NCI-H1048 (cell line): ENCODE measurements at places on chromosomes 1 and 21.

- DNase-seq, result no peak
Observed at GRCh38 chr1:42680921-42681683, 1.1 kb upstream of the YBX1 start.

- no peak for DNase-seq
Observed at GRCh38 chr21:16535102-16535422, 805.3 kb downstream of the USP25 start.

DNA sequence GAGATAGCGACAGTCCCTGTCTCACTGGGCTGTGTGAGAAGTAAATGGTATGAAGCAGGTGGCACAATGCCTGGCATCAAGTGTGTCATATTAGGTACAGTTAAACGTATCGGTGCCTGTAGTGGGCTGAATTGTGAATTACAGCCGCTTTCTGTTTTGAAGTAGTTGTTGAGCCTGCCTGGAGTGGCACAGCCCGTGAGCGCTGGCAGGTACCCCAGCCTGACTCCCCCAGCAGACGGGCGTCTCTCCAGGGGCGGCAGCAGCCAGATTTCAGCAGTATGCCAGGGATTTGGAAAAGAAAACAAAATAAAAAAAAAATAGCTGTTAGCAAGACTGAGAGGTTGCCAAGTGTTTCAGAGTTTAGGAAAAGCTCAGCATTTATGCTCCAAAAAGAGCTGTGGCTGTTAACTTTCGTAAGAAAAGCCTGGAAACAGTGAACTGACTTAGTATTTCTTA, 26.6 kb upstream of the GPR153 start:
- no peak for DNase-seq

DNA sequence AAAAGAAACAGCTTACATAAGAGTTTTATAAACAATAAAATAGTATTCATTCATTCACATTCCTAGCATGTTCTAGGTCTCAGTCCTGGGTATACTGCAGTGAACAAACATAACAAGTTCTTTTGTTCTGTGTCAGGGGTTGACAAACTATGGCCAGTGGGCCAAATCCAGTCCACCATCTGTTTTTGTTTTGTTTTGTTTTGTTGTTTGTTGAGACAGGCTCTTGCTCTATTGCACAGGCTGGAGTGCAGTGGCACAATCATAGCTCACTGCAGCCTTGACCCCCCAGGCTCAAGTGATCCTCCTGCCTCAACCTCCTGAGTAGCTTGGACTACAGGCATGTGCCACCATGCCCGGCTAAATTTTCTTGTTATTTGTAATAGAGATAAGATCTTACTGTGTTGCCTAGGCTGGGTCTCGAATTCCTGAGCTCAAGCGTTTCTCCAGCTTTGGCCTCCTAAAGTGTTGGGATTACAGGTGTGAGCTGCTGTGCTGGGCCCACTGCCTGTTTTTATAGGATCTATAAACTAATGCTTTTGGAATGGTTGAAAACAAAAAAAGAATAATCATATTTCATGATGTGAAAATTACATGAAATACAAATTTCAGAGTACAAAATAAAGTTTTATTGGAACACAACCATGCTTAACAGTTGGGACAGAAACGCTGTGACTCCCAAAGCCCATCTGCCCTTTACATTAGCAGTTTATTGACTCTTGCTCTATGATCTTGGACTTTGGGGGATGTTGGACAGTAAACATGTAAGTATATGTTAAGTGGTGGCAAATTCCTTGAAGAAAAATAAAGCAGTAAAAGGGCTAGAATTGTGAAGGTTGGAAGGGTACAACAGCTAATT, 17.9 kb downstream of the CAPZA1 start:
- no peak for DNase-seq

DNA sequence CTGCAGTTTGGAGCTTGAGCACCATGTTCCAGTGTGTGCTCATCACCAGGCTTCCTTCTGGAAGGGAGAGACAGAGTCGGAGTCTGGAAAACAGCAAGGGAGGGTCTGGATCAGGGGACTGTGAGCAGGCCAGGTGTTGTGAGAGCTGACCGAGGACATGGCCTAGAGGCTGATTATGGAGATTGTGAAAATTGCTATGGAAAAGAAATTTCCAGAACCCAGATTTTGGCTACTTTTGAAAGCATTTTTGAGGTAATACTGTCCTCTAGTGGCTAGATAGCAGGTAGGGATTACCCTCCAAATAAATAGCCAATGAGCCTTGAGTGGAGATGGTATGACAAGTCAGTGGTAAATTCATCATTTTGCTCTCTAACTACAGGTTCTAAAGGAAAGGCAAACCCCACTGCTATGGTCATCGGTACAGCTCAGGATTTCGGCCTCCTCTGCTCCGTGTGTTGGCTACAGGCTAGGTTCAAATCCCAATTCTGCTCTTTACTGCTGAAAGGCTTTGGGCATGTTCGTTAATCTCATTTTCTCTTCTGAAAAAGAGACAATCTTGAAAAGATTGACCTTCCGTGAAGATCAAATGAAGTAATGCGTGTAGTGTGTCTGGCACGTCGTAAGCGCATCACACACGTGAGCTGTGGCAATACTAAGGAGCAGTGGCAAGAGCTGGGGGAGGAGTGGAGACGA, 1.0 kb upstream of the HAO2 start:
- DNase-seq, result peak; percentile 25

- DNase-seq, result no peak
Observed at GRCh38 chr1:1664941-1665814, 6.4 kb upstream of the CDK11B start.

DNA sequence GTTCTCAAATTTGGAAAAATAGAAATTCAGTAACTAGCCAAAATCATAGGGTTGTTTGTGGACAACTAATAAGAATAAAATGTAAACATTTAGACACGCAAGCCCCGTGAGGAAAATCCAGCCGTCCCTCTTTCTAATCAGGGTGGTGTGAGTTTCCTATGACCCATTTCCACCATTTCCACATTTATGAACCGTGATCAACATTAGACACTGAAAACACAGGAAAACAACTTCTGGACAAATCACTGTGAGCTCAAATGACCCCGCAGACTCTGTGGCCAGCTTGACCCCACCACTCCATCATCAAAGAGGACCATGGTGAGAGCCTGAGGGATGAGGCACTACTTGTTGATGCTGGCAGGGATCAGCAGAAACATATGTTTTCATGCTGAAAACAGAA, 101.0 kb downstream of the SIM2 start:
- DNase-seq, result no peak

DNA sequence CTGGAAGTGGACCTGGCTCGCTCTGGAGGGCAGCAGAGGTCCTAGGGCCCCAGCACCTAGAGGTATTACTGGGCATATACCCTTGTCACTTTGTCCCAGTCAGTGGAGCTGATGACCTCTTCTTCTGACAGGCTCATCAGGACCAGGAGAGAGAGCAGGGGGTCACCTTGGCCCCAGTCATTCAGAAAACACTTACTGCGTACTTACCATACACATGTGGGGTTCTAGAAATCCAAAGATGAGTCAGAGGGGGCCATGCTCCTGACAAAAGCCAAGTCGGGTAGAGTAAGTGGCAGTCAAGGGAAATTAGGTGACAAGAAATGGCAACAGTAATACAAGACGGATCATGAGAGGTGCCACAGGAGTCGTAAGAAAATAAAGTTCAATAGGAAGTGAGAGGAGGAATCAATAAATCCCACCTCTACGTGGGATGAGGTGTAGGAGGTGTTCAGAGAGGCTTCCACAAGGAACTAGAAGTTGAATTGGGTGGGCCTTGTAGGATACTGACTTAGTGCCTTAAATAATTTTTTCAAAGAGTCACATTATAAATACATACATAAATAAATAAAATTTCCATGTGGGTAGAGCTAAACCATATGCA, 6.8 kb downstream of the KCNC4 start:
- no peak for DNase-seq

GRCh38 chr1:219433001-219433400, 179.9 kb downstream of the ZC3H11B start:
- DNase-seq, result no peak

DNA sequence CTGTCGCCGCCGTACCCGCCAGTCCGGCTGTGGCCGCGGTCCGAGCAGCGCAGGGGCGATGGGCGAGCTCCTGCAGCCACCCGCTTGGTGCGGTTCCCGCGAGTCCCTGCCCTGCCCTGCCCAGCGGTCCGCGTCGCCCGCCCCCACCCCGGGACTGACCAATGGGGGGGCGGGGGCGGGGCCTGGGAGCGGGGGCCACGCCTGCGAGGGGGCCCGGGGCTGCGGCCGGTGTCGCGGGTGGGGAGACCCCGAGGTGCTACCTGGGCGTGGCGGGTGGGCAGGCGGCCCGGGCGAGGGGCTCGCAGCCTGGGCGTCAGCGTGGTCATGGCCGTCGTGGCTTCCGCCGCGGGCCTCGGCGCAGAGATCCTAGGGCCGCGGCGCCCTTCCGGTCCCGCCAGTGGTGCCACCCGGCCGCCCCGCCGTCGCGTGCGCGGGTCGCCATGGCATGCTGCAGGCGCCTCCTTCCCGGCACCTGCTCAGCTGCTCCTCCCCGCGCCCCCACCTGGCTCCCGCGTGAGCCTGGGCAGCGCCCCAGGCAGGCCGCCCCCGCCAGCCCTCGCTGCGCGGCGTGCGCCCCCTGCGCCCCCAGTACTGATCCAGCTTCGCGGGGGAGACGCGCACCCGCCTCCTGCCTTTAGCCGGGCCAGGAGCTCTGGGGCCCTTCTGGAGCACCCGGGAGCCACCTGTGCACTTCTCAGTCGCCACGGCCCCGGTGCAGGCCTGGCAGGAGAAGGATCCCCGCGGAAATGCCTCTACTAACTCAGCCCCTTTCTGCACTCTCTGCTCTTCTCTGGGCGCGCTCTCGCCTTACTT, at the start of gene BMP8B:
BMP8B (minus strand) TSS at position 108 of the 813 bp plus-strand sequence. CDS start 380 bp downstream, outside the sequence.
- no peak for DNase-seq

DNA sequence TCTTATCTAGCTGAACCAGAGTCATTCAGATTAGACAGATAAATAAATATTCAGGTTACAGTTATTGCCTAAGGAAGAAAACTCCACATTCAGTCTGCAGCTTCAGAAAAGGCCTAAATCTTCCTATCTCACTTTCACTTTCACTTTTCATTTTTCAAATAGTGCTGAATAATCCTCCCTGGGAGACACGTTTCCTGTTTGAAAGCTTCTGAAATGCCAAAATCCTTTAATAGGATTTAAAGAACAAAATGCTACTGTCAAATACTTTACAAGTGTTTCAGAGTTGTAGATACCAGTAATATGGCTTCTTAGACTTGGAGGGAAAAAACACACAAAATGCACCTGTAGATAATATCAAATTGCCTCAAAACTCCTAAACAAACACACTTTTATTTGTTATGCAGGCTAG, 3.9 kb downstream of the PSMB2 start:
- no peak for DNase-seq

DNA sequence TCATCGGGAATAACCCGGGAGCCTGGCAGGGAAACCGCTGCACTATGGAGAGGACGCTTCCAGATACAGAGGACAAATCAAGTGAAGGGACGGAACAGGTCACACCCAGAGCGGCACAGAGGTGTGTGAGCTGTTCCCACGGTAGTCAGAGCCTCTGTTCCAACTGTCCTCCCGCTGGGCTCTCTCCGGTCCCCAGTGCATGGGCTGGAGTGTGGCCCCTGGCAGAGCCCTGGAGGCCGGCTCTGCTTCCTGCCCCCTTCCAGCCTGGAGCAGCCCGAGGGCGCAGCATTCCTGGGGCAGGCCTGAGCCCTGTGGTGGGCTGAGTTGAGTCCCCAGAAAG, 11.9 kb upstream of the ZBTB21 start:
- no peak for DNase-seq

DNA sequence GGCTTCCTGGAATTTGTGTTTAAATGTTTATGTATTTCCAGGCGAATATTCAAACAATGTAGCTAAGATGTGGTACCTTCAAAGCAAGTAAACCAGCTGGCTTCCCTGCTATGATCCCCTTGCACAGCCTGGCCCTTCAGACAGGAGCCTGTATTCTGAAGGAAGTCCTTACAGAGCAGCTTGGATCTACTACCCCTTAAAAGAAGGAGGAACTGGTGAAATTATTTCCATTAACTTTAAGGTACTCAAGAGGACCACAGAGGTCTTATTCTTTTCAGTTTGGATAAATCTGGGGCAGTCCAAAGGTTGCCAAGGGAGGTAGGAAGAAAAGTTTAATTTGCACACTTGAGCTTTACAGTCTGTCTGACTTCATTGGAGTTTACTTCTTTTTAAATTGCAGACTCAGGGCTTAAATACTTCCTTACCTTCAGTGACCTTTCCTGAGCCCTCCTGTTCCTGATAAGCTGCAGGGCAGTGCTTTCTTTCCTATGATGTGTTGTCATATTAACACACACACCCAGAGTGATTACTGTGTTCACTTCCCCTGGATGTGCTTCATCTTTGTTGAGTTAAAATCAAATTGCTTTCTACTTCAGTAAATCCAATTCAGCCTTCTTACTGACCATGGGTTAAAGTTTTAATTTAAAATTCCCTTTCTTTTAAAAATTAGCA, 40.5 kb downstream of the DISC1 start:
- no peak for DNase-seq

DNA sequence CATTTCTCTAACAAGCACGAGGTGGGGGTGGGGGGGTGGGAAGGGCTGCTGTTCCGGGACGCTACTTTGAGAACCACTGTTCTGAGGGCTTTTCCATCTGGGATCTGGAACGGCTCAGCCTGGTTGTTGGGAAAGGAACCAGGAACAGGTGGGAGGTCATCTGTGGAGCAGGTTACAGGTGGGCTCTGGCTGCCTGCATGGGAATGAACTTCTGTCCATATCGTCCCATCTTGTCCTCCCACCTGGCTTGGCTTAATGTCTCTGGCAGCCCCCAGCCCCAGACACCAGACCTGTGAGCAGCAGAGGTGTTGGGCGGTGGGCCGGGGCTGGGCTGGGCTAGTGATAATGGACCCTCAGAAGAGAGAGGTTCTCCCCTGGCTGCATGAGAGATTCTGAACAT, 69.4 kb upstream of the TARDBP start:
- no peak for DNase-seq

GRCh38 chr1:54614024-54614423, 9.3 kb downstream of the FAM151A start:
- DNase-seq, result no peak

- DNase-seq, result no peak
Observed at GRCh38 chr1:117359561-117360289, 7.5 kb upstream of the MAN1A2 start.

DNA sequence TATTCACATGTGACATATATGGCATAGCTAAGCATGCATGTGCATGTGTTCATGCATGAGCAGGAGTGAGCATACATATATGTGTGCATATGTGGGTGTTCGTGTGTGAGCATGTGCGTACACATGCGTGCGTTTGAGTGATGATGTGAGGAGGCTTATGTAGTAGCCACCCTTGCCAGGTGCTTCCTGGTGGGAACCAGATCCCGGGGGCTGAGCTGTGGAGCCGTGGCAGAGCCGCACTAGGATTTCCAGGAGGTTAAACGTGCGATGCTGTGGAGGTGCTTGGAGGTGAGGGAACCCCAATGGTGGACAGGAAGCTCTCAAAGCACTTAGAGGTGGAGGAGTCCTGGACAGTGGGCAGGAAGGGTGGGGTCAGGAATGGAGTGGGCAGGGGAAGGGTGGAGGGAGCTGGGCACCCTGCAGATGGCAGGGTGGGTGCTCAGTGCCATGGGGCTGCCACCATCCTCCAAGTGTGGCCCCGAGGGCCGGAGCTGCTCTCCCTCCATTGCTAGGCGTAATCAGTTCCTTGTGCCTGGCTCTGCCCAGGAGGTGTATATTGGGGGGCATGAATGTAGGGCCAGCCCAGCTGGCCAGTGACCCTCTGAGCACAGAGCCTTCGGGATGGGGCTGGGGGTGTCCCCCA, 48.5 kb downstream of the COL18A1 start:
- no peak for DNase-seq

GRCh38 chr21:25809013-25809412, 74.2 kb downstream of the GABPA start:
- DNase-seq, result no peak
